ENCODE measurements at places on chromosomes 11 and 22.

GRCh38 chr11:121773076-121773475 is 320.3 kb upstream of the SORL1-AS1 start:
- DNase-seq = no peak

- no peak for DNase-seq
Measured at GRCh38 chr11:63663809-63664208, 7.4 kb downstream of the ATL3 start.

GRCh38 chr11:63680834-63681320 is 423 bp upstream of the RTN3 start:
- no peak for DNase-seq

DNA sequence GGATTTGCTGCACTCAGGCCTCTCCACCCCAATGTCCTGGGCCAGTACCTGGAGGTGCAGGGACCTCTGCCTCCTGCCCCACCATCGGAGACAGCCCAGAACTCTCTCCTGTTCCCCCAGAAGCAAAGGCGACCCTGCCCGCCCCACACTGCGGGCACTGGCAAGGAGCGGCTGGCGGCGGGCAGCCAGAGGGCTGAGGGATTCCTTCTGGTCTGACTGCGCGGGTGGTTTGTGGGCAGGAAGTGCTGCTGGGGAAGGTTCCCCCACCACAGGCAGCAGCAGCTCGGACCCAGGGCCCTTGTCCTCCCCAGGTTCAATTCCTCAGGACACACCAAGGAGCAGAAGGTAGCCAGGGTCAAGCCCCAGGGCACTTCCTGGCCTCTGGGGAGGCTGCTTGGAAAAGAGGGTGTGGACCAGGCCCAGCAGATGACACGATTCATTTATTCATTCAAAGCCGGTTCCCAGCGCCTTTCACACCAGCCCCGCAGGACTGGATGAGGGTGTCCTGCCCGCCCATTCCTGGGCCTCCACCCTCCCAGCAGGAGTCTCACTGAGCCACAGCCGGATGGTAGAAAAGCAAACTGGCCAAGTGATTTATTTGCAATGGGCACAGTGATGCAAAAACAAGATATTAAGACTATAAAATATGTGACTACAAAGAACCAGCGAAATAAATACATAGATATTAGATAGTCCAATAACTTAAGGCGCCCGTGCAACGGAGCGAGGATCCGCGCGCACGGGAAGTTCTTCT is 1.2 kb downstream of the PHLDA2 start:
- DNase-seq = no peak

GRCh38 chr22:24937114-24937513 is 9.4 kb downstream of the LHFPL7 start:
- DNase-seq = peak; percentile 36

- DNase-seq = no peak
Measured at GRCh38 chr11:84117394-84117793, 831.2 kb upstream of the CCDC90B start.

GRCh38 chr11:78821371-78822306 is 247.0 kb upstream of the NARS2 start:
- no peak for DNase-seq

- DNase-seq = no peak
Measured at GRCh38 chr22:32717337-32718240, 83.9 kb upstream of the TIMP3 start.

DNA sequence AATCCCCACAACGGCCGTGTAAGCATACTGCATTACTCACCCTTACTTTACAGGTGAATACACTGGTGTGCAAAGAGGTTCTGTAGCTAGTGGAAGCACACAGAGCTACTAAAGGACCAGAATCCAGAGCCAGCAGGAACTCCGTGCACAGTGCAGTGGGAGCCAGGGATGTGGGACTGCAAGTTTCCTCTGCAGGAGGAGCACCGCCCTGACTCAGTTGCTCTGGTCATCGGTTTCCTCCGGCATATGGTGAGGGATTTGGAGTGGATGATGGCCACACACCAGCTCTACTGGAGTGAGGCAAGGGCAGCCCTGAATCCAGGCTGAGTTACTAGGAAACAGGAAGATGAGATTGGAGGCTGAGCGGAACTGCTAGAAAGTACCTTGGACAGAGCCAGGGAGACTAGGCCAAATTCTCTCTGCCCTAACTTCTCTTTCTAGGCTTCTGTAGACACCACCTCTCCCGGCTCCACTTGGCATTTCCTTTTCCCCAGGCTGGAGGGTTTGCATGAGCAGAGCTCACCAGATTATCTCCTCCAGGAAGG is 18.2 kb upstream of the C22orf42 start:
- no peak for DNase-seq

DNA sequence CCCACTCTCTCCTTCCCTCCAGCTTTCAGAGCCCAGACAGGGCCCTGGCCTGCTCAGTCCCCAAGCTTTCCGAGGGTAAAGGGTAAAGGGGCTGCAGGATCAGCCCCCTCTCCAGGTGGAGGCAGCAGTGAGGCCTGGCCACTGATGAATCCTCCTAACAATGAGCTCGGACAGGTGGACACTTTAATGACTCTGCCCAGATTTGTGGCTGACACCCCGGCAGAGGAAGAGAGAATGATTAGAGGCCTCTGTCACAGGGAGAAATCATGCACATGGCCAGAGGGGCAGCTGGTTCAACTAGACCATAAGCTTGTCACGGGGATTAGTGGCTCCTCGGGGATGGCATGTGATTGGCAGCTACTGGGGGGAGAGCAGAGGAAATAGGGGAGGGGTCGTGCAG is 587.5 kb upstream of the B3GAT1 start:
- no peak for DNase-seq

GRCh38 chr11:30046578-30046945 is 29.7 kb upstream of the KCNA4 start:
- peak; percentile 29 for DNase-seq

- DNase-seq = no peak
Measured at GRCh38 chr11:70910835-70911234, 341.5 kb downstream of the SHANK2 start.

- no peak for DNase-seq
Measured at GRCh38 chr22:48478529-48479265, 1349.0 kb downstream of the BRD1 start.

DNA sequence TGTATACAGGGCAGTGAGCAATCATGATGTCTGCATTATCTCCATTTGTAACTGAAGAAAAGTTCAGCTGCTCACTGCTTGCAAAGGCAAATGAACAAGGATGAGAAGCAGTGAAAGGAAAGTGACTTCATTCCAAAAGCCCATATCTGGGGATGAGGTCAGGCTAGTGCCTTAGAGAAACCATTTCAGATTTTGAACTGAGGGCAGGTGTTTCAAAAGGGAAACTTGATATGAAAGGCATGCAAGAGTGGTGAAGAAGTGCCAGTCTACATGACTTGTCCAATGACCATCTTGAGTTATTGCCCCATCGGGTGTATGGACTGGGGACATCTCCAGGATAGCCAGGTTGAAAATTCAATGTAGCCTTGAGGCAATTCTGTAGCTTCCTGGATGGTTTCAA is 7.3 kb upstream of the APOL4 start:
- no peak for DNase-seq

DNA sequence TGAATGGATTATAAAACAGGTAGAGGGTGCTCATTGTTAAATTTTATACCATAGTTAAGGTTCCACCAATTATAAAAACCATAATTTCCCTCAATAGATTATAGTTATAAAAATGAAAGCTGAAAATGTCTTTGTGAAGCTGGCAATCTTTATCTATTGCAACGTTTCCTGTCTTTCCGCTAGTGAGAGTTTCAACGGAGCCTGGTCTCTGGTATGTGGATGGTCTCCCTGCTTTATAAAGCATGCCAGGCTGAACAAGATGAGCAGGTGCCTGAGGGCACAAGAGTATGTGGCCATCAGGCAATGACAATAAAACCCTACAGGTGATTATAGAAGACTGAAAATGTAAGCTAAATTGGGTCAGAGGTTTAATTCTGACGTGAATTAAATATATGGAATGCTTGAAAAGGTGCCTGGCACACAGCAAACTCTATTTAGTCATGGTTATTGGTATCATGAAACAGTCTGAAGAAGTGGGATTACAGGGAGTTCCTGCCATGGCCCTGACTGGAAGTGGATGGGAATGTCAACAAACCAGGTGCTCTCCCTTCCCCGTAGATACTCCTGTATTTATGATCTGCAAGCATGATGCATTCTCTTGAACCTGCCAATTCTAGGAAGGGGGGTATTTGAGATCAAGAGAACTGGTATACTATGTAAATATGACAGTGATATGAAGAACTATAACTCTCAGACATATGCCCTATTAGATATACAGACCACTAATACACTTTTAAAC is 115.7 kb downstream of the ENTHD1 start:
- no peak for DNase-seq

- DNase-seq = no peak
Measured at GRCh38 chr11:107545101-107545514, 20.4 kb downstream of the ALKBH8 start.

GRCh38 chr22:40397396-40397795 is 27.0 kb downstream of the SGSM3 start:
- peak; percentile 42 for DNase-seq

GRCh38 chr11:12007769-12008737 is at the start of gene DKK3:
TSS of gene DKK3 (minus strand) at chr11:12008626. CDS start at chr11:12008582, 44 bp downstream.
- DNase-seq = peak; percentile 16

GRCh38 chr11:65311170-65311678 is 3.4 kb upstream of the CDC42EP2 start:
- DNase-seq = no peak

- DNase-seq = no peak
Measured at GRCh38 chr11:30258679-30259078, 27.9 kb downstream of the FSHB start.

- no peak for DNase-seq
Measured at GRCh38 chr22:35596821-35597220, 20.3 kb downstream of the MB start.

GRCh38 chr11:5791165-5791564 is at the start of gene OR52N1:
TSS of gene OR52N1 (minus strand) at chr11:5791265. CDS start at chr11:5788816, 2,449 bp downstream.
- no peak for DNase-seq

- no peak for DNase-seq
Measured at GRCh38 chr11:36777311-36777710, 179.3 kb upstream of the RAG2 start.

DNA sequence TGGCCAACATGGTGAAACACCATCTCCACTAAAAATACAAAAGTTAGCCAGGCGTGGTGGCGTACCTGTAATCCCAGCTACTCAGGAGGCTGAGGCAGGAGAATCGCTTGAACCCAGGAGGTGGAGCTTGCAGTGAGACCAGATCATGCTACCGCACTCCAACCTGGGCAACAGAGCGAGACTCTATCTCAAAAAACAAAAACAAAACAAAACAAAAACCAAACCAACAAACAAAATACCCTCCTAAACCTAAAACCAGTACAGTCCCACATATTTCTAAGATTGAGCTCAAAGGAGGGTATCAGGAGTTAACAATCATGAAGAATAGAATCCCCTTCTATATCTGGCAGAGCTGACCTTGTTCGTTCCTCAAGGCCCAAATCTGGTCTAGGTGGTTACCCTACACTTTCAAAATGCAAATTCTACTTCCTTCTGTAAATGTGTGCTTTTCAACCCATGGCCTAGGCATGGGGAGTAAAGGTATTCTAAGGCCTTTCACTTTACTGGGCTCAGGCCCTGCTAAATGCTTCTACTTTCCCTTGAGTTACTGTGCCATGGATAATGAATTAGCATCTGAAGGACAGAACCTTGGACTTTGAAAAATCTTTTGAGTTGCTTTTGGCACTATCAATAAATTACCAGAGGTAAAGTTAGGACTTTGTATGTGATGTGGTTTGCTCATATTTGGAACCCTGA is 10.4 kb upstream of the PPP2R1B start:
- DNase-seq = no peak

DNA sequence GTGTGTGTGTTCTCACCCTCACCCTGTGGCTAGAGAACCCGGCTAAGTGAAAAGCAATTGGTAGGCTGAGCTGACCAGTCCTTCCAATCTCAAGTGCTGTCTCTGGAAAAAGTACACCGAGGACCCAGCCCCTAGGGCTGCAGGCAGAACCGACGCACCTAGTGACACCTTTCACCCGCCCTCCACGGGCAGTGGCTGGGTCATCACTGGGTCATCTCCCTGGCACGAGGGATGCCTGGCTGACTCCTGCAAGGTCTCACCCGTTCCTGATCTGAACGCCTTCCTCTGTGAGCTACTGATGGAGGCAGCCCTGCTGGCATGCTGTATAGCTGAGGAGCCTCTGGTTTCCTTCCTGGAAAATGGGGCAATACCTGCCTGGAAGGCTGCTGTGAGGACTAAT is 311.5 kb downstream of the NTM start:
- no peak for DNase-seq

- no peak for DNase-seq
Measured at GRCh38 chr11:69491071-69492031, 9.9 kb downstream of the LINC01488 start.

- peak; percentile 96 for DNase-seq
Measured at GRCh38 chr22:17171153-17172028, 12.3 kb upstream of the HDHD5 start.

DNA sequence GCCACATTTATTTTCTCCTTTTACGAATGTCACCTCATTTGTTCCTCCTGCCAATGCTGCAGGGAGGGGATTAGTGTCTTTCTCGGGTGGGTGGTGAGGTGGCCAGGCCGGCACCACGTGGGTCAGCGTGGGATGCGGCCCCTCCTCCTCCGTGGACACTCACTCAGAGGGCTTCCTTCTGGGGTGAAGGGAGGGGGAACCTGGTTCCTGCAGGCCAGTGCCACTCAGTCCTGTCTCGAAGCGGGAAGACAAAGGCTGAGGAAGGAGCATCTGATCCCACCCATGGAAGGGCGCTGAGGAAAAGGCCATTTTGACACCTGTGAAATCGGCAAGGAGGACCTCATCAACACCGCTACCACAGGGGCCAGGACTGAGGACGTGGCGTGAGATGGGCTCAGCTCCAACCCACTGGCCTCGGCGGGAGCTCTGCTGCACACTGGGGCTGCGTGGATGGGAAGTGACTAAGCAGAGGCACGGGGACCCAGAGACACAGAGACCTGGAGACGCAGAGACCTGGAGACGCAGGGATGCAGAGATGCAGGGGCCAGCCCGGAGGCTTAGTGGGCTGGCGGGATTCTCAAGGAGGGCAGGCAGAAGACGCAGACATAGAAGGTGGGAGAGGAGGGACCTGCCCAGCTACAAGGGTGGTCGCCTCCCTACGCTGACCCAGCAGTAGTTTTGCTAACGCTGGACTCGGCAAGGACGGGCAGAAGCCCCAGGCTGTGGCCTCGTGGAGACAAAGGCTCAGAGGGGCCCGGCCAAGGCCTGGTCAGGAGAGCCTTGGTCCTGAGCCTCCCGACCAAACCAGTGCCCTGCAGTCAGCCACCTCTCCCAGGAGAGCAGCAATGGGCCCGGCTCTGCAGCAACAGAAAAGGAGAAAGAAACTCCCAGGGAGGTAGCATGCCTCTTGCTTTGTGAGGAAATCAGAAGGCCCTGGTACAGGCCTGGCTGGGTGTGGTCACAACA is 1071.2 kb downstream of the BRD1 start:
- DNase-seq = peak; percentile 4
